ENCODE measurements at places on chromosomes 7 and 10. TPM values are rescaled to one million over a fixed set of nuclear protein-coding genes. Genes with fewer than 3 reads are reported as not detected.

BRI3 gene
- total RNA-seq = 448 TPM

- no peak for DNase-seq
- no peak overlapping the region for H3K4me3 ChIP-seq
- H3K27me3 ChIP-seq = no peaks in the 10 kb centered on the region
- no peaks in the 10 kb centered on the region for H3K36me3 ChIP-seq
- no peak overlapping the region for H3K27ac ChIP-seq
These were observed 72.9 kb downstream of the FAS start for GRCh38 chr10:89063465-89063864.

DNA sequence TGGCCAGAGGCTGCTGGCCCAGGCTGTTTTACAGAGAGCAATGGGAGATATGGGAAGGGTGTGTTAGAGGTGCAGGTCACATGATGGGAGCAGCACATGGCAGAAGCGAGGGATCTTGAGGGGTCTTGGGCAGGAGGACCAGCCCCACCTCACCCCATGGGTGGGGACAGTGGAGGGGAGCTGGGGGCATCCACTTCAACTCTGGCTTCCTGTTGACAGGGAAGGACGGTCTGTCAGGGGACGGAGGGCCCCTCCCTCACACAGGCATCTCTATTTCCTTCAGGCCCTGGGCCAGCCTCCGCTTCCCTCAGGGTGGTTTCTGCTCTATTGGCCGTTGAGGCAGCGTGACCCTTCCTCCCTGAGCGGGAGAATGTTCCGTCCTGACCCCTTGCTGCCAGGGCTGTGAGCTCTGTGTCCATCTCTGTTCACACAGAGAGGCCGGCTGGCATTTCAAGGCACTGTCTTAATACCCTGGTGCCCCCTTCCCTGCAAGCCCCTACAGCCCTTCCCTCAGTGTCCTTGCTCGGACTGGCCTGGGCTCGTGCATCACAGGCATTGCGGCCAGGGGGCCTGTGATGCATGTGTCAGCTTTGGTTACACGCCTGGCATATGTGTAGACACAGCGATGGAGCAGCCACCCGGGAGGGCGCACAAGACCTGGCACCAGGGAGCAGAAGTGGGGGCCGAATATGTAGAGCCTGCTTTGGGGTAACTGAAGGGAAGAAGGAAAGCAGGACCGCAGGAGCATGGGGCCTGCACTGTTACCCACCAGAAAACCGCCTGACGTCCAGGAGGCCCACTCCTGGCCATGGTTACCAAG lies 31.8 kb downstream of the RAMP3 start:
- no peak overlapping the region for H3K4me3 ChIP-seq
- peaks cover 27% of the 10 kb centered on the region for H3K4me1 ChIP-seq
- no peak for DNase-seq
- H3K36me3 ChIP-seq = no peaks in the 10 kb centered on the region
- no peaks in the 10 kb centered on the region for H3K27me3 ChIP-seq
- H3K27ac ChIP-seq = no peak overlapping the region

ADAM12 gene
- total RNA-seq = 2.6 TPM

DNA sequence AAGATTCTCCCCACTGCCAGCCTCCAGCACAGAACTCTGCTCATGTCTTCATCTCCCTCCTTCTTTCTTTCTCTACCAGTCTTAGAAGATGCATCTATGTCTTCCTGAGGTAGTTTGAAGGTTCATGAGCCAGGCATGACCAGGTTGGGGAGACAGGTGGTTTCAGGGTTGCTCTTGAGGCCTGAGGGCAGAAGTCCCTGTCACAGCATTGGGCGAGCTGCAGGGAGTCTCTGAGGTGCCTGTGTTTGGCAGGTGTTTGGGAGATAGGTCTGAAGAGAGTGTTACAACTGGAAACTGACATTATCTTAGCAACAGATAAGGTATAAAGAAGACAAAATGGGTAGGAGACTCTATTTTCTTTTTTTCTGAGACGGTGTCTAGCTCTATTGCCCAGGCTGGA lies 18.7 kb downstream of the PRSS2 start:
- H3K27me3 ChIP-seq = peaks cover 14% of the 10 kb centered on the region
- no peak for DNase-seq
- H3K4me1 ChIP-seq = no peaks in the 10 kb centered on the region
- H3K4me3 ChIP-seq = no peak overlapping the region

GRCh38 chr7:1275451-1276381 lies 43.0 kb downstream of the UNCX start:
- no peaks in the 10 kb centered on the region for H3K36me3 ChIP-seq
- no peak for DNase-seq
- no peaks in the 10 kb centered on the region for H3K4me1 ChIP-seq
- H3K27ac ChIP-seq = no peak overlapping the region

DNA sequence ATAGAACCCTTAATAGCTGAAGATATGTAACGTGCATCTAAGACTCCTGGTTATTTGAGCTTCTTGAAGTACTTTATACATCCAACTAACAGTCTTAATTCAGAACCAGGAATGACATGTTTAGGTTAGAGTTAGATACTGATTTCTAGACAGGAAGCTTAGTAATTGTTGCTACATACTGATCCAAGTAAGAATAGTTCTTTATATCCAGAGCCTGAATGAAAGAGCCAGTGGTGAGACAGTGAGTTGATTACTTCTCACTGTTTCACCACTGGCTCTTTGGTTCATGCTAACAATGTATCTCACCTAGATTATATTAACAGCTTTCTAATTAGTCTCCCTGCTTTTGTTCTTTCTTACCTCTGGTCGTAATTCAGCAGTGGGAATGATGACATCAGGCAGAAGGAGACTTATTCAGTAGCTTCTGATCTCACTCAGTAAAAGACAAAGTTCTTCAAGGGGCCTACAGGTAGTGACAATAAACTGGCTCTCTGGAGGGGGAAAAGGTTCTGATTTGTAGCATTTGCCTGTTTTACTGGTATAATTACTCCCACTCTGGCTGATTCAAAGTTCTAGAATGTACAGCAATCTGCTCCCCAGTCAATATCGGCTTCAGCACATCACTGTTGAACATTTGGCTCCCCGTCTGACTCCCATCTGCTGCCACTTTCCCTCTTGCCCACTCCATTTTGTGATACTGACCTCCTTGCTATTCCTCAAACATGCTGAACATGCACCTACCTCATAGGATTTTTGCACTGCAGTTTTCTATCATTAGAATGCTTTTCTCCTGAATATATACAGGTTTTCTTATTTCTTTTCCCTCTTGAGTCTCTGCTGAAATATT lies 29.1 kb downstream of the MCU start:
- no peaks in the 10 kb centered on the region for H3K27me3 ChIP-seq
- no peaks in the 10 kb centered on the region for H3K4me1 ChIP-seq
- DNase-seq = no peak
- H3K36me3 ChIP-seq = no peaks in the 10 kb centered on the region

ASIC3 gene
- total RNA-seq = 2.7 TPM

- no peaks in the 10 kb centered on the region for H3K4me1 ChIP-seq
- no peak for DNase-seq
- H3K36me3 ChIP-seq = no peaks in the 10 kb centered on the region
These were observed 352.4 kb downstream of the TCERG1L start for GRCh38 chr10:130958981-130959751.

ABCA13 gene
- 0.55 TPM for total RNA-seq

DNA sequence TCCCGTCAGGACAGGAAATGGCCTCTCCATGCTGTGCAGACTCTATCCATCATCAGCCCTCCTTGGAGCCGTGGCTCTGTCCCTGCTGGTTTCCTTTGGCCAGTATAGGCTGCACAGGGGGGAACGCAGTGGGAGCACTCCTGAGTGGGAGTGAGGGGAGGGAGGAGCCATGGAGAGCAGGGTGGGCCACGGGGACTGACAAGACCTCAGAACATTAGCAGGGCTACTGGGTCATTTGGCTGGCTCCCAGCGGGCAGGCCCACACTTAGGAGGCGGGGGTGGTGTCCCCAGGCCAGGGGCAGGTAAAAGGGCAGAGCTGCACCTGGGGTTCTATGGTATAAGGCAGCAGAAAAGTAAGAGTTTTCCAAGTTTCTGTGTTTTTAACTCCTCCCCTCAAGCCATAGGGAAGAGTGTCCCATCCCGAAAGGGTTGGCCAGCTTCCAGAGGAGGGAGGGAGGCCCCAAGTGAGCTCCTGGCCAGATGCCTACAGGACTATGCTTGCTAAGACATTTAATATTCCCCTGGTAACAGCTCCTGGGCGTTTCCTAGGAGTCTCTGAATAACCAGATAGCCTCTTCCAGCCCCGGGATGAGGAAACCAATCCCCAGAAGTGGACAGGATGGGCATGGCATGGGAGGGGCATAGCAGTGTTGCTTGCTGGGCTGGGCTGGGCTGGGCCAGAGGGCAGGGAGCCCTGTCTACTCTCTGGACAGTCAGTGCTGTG lies 5.5 kb upstream of the OPN4 start:
- H3K4me1 ChIP-seq = no peaks in the 10 kb centered on the region
- H3K27ac ChIP-seq = no peak overlapping the region
- DNase-seq = peak; percentile 93
- no peaks in the 10 kb centered on the region for H3K27me3 ChIP-seq
- H3K4me3 ChIP-seq = no peak overlapping the region

GRCh38 chr7:31129067-31129466 lies 77.0 kb downstream of the ADCYAP1R1 start:
- H3K4me1 ChIP-seq = no peaks in the 10 kb centered on the region
- no peak for DNase-seq
- H3K4me3 ChIP-seq = no peak overlapping the region

DNA sequence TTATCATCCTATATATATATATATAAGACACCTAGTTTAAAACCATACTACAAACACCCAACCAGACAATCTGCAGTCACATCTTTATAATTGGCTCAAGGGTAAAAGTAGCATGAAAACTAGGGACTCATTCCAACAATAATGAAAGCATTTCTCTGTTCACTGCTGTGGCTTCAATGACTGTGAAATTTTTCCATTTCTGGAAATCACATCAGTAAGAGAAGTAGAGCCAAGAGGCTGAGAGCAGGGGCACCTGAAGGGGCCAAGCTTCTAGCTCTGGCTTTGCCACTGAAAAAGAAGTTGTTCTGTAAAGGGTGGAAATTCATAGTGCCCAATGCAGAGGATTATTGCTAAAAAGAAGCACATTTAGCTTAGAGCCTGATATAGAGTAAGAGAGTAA lies 158.6 kb upstream of the GLI3 start:
- no peaks in the 10 kb centered on the region for H3K27me3 ChIP-seq
- no peak for DNase-seq
- no peak overlapping the region for H3K27ac ChIP-seq
- no peaks in the 10 kb centered on the region for H3K4me1 ChIP-seq
- H3K4me3 ChIP-seq = no peak overlapping the region
- H3K36me3 ChIP-seq = no peaks in the 10 kb centered on the region

DNA sequence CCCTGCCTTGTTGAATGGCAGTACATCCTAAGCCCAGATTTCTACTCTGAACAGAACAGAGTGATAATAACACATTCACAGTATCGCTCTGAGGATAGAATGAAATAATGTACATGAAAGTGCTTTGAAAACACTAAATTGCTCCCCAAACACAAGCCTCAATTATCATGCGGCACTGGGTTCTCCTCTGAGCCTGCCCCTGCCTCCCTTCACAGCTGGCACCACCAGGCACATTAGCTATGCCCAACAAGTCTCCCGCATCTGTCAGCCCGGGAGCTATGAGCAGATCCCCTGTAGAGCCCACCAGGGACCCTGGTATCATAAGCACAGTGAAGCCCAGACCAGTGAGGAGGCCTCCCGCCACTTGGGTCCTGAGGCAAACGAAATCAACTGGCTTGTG lies 405.5 kb downstream of the GRID1 start:
- no peaks in the 10 kb centered on the region for H3K36me3 ChIP-seq
- H3K27ac ChIP-seq = no peak overlapping the region
- H3K27me3 ChIP-seq = no peaks in the 10 kb centered on the region

DNA sequence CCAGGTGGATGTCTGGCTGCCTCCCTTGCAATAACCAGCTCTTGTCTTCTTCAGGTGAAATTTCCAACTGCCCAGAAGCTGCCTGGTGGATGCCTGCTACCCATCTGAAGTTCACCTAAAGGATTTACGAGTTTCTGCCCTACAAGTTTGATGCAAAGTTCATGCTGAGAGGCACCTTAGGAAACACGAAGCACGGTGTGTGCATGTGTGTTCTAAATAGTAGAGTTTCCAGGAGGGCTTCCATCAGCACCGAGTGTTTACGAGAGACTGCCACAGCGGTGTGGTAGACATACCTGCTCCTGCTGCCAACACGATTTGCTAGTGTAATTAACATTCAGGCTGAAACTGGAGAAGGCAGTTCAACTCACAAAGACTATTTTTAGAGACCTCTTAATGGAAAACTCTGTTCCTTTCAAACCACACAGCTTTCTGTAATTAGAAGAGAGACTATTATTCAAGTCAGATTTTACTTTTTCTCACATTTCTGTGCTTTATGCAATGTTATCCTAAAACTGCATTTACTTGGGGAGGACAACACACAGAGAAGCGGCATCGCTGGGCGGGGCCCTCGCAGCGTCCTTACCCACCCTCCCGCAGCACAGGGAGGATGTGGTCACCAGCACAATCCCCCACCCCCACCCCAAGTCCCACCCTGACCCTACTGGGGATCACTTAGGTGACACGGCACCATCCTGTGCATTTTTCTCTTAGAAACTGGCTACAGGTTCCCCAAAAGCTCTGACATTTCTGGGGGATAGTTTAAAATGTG lies 15.5 kb upstream of the CPXM2 start:
- H3K36me3 ChIP-seq = no peaks in the 10 kb centered on the region
- H3K27ac ChIP-seq = no peak overlapping the region
- H3K4me1 ChIP-seq = no peaks in the 10 kb centered on the region
- H3K27me3 ChIP-seq = peaks cover 43% of the 10 kb centered on the region
- no peak for DNase-seq

Measured in left lung (tissue), 14 donors.